ENCODE measurements at places on chromosomes 2 and 18.

GRCh38 chr18:59517446-59518165, 158.5 kb upstream of the LMAN1 start:
- no peak for DNase-seq

GRCh38 chr2:39264733-39265132, 21.0 kb upstream of the CDKL4 start:
- DNase-seq: no peak

DNA sequence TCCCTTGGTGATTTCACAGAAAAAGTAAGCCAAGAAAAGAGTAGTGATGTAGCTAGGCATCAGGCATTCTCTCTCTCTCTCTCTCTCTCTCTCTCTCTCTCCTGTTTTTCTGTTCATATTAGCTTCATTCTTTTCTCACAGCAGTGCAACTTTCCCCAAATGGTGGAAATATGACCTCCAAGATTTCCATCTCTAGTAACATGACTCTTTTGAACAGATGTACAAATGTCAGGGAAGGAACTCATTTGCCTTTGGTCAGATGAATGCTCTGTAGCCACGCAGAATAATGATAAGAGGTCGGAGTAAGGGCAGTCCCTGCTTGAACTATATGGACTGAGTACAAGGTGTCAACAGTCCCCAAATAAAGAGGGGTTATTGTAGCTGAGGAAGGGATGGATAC, 316.2 kb downstream of the GALNT13 start:
- DNase-seq: no peak

DNA sequence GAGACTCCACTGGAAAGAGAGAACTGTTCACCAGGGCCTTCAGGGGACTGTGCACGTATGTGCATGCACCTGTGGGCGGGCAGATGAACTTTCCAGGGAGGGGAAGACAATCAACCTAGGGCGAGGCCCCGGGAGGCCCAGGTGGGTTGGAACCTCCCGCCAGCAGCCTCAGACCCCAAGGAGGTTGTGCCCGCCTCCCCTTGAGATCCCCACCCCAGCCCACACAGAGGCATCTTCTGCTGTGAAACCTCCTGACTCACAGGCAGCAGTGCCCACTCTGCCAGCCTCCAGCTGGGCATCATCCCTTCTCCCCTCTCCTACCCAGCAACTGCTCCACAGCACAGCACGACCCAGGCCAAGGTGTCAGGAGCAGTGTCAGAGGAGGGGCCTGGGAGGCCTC, 54.4 kb downstream of the FAM178B start:
- DNase-seq: no peak

DNA sequence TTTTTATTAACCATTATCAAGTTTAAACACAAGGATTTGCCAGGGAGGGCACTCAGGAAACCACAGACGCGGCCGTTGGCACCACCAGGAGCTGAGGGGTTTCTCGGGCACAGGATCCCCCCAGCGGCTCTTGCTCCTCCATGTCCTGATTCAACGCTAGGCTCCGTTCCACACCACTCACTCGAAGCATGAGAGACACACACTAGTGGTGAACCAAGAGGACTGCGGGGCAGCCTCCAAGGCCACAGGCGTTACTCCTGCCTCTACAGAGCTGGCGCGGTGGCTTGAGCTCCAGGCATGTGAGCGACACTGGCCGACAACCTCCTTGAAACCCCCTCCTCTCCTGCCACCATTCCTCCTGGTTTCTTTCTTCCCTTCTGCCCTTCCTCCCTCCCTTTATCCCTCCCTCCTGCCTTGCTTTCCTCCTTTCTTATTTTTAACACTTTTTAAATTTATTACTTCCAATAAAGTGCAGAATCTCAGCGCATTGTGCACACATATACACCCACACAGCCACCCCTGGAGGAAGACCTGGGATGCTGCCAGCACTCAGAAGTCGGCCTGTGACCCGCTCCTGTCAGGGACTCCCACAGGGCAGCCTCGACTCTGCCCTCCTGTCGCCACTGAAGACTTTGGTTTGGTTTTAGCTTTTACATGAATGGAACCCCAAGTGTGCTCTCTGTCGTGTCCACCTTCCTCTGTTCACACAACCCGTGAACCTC, 21.7 kb downstream of the COX7A2L start:
- no peak for DNase-seq

- no peak for DNase-seq
Measured at GRCh38 chr2:230758566-230759480, 46.2 kb downstream of the CAB39 start.
